ENCODE measurements at places on chromosomes 2 and 18. TPM values are rescaled to one million over a fixed set of nuclear protein-coding genes. Genes with fewer than 3 reads are reported as not detected.

GRCh38 chr2:137813176-137813575 is 151.1 kb upstream of the HNMT start:
- no peaks in the 10 kb centered on the region for H3K27me3 ChIP-seq
- H3K36me3 ChIP-seq = no peaks in the 10 kb centered on the region
- H3K27ac ChIP-seq = no peak overlapping the region

- H3K4me3 ChIP-seq = no peak overlapping the region
- DNase-seq = no peak
- H3K4me1 ChIP-seq = peaks cover 40% of the 10 kb centered on the region
- H3K27ac ChIP-seq = peak overlapping the region; percentile 85
- H3K27me3 ChIP-seq = no peaks in the 10 kb centered on the region
- H3K36me3 ChIP-seq = no peaks in the 10 kb centered on the region
Measured at GRCh38 chr2:23522726-23523372, 137.9 kb downstream of the KLHL29 start.

GRCh38 chr18:28071199-28071598 is 105.7 kb downstream of the CDH2 start:
- H3K4me1 ChIP-seq = no peaks in the 10 kb centered on the region
- no peak overlapping the region for H3K27ac ChIP-seq
- H3K36me3 ChIP-seq = no peaks in the 10 kb centered on the region
- no peaks in the 10 kb centered on the region for H3K27me3 ChIP-seq
- H3K4me3 ChIP-seq = no peak overlapping the region

- no peak overlapping the region for H3K4me3 ChIP-seq
- DNase-seq = no peak
- H3K27ac ChIP-seq = no peak overlapping the region
- no peaks in the 10 kb centered on the region for H3K27me3 ChIP-seq
- H3K4me1 ChIP-seq = peaks cover 8% of the 10 kb centered on the region
Measured at GRCh38 chr2:12488352-12489318, 228.1 kb upstream of the TRIB2 start.

DNA sequence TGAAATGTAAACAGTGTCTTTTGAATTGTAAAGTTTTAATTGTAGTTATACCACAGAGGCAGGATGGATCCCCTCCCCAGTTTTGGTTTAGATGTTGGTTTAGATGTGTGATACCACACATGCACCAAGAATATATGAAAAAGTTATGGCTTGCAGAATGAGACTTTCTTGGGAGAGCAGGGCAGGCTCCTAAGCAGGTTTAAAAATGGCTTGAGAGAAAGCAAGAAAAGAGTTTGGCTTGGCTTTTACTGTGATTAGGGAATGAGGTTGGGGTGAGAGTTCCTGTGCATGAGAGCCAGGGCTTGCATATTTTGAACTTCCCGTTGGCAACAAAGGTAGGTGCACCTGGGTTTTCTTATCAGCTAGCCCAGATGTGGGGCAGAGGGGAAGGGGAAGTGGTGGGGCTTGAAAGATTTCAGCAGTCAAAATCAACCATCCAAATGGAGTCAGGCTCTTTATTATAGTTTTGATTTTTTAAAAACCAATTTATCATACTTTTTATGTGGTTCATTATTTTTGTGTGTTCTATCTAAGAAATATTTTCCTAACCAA is 246.9 kb downstream of the MTX2 start:
- no peaks in the 10 kb centered on the region for H3K4me1 ChIP-seq
- no peak overlapping the region for H3K4me3 ChIP-seq
- H3K36me3 ChIP-seq = no peaks in the 10 kb centered on the region

DNA sequence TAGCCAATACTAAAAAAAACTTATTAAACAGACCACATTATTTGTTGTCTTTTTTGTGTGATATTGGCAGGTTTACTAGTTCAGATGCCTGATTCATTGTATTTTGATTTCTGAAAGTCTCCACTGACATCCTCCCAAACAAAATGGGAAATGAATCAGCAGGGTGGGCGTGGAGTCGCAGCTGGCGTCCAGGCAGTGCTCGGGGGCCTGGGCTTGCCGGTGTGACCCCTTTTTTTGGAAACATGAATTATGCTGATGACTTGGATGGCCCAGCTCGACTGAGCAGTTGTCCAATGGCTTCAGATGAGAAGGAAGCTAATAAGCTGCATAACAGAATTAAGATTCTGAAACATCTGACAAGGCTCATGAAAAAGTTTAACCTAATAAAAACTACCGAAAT is 1.7 kb upstream of the KCNG2 start:
- no peaks in the 10 kb centered on the region for H3K36me3 ChIP-seq
- peaks cover 20% of the 10 kb centered on the region for H3K4me1 ChIP-seq
- H3K4me3 ChIP-seq = no peak overlapping the region
- H3K27ac ChIP-seq = no peak overlapping the region
- DNase-seq = no peak

DNA sequence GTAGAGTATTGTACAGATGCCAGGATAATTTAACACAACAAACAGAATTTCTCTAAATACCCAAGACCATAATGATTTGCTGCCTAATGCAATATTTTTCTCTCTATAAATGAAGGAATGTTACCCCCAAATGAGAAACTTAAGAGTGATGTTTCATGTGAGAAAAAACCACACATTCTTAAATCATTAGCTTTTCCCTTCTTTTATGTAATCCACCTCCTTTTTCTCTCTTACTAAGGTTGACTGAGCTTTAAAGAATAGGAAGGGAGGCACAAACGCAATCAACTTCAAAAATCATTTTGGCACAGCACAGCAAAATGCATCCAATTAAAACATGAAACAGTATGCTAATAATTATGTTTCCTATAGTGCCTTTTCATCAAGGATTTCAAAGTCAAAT is 698.1 kb upstream of the CDH2 start:
- H3K36me3 ChIP-seq = no peaks in the 10 kb centered on the region
- no peaks in the 10 kb centered on the region for H3K27me3 ChIP-seq
- H3K27ac ChIP-seq = no peak overlapping the region
- H3K4me1 ChIP-seq = no peaks in the 10 kb centered on the region
- DNase-seq = no peak

GRCh38 chr2:113113807-113114206 is 13.6 kb upstream of the IL1RN start:
- H3K4me3 ChIP-seq = no peak overlapping the region
- H3K36me3 ChIP-seq = no peaks in the 10 kb centered on the region
- H3K4me1 ChIP-seq = peaks cover 42% of the 10 kb centered on the region

GRCh38 chr2:64401529-64401880 is 52.5 kb upstream of the LGALSL start:
- DNase-seq = no peak
- no peak overlapping the region for H3K4me3 ChIP-seq
- no peaks in the 10 kb centered on the region for H3K27me3 ChIP-seq
- peak overlapping the region; percentile 53 for H3K27ac ChIP-seq

- H3K4me1 ChIP-seq = peaks cover 40% of the 10 kb centered on the region
- H3K36me3 ChIP-seq = no peaks in the 10 kb centered on the region
- no peak overlapping the region for H3K27ac ChIP-seq
- no peak for DNase-seq
- H3K4me3 ChIP-seq = no peak overlapping the region
- no peaks in the 10 kb centered on the region for H3K27me3 ChIP-seq
Measured at GRCh38 chr2:7007488-7007845, 90.3 kb downstream of the RNF144A start.

DNA sequence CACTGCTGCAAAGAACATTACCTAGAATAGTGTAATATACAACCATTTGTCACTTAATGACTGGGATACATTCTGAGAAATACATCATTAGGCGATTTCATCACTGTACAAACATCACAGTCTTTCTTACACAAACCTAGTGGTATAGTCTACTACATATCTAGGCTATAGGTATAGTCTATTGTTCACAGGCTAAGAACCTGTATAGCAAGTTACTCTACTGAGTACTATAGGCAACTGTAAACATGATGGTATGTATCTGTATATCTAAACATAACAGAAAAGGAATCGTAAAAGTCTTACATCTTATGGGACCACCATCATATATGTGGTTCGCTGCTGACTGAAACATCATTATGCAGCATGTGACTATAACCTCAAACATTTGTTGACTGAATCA is 21.4 kb downstream of the SP3 start:
- no peak overlapping the region for H3K4me3 ChIP-seq
- H3K36me3 ChIP-seq = no peaks in the 10 kb centered on the region
- H3K27ac ChIP-seq = no peak overlapping the region

- H3K27me3 ChIP-seq = no peaks in the 10 kb centered on the region
- H3K27ac ChIP-seq = peak overlapping the region; percentile 71
- H3K36me3 ChIP-seq = no peaks in the 10 kb centered on the region
- DNase-seq = no peak
- H3K4me1 ChIP-seq = no peaks in the 10 kb centered on the region
Measured at GRCh38 chr2:8004250-8004681, 677.6 kb upstream of the ID2 start.

- H3K4me3 ChIP-seq = no peak overlapping the region
- H3K27me3 ChIP-seq = no peaks in the 10 kb centered on the region
- DNase-seq = no peak
- H3K4me1 ChIP-seq = no peaks in the 10 kb centered on the region
Measured at GRCh38 chr2:101036562-101036961, 34.5 kb downstream of the RPL31 start.

DNA sequence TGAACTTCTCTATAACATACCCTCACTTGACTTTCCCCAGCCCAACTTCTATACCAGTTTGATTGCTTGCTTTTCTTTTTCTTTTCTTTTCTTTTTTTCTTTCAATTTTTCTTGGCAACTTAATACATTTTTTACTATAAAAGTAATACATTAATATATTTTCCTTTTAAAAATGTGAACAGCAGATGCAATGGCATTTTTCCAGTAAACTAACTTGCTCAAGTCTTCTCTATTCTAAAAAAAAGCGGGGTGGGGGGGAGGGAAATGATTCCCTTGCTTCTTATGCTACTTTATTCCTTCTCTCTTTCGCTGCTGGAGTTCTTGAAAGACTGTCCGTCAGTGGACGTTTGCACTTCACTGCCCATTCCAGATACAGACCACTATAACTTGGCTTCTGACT is 70.5 kb downstream of the RBMS1 start:
- DNase-seq = no peak
- no peaks in the 10 kb centered on the region for H3K27me3 ChIP-seq
- no peak overlapping the region for H3K4me3 ChIP-seq

DNA sequence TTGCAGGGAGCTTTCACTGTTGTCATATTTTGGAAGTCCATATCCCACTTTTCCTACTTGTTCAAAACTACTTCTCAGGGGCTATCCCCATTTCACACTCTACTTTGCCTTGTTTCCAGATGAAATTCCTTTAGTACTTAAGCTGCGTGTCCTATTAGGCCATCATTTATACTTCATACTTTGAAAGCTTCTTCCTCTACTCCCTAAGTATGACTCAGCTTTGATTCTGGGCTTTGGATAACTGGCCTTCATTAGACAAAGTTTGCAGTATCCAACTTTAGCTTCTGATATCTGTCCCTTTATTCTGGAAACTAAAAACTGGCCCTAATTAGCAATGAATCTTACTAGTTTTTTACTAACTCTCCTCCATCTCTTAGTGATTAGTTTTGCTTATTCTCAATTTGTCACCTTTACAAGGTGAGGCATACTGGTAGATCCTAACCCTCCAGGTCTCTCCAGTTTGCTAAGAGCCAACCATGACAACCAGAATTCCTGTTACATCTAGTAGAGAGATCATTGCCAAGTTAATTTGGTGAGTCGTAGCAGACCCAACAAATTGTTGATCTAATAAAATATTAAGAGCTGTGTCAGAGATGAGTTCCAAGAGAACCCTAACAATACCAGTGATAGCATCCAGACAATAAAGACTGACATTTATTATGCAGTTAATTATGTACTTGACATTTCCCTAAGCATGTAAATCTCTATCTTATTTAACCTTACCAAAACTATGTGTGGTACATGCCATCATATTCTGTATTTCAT is 31.2 kb upstream of the ITGAV start:
- H3K27ac ChIP-seq = no peak overlapping the region
- H3K4me1 ChIP-seq = no peaks in the 10 kb centered on the region
- no peaks in the 10 kb centered on the region for H3K36me3 ChIP-seq
- DNase-seq = no peak
- H3K4me3 ChIP-seq = no peak overlapping the region

DNA sequence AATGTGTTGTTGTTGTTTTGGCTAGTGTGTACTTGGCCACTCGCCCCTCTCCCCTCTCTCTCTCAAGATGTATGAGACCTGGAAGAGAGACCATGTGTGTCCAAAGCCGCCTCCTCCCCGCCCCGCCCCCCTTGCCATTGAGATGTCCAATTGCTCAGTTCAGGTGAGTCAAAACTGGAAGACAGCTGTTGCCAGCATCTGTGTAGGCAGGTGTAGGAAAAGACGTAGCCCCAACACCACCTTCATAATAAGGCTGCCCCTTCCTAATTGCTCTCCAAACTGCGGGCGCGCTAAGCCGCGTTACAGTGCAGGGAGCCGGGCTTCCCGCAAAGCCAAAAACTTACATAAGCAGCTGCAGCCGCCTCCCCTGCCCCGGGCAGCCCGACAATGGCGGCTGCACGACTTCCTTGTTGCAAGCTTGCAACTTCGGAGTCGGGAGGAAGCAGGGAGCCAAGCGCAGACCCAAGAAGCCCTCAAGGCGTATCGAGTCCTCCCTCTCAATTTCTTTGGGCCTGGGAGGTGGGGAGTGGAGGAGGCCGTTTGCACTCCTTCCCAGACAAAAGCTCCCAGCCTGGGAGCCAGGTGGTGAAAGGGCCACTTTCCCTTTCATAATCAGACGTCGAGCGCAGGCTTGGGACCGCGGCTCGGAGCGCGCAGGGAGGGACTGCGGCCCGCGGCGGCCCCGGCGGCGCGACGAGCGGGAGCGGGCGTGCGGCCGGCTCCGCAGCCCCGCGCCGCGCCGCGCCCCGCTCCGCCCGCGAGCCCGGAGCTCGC is 882 bp downstream of the ZBTB14 start:
- peaks cover 3% of the 10 kb centered on the region for H3K4me1 ChIP-seq
- H3K36me3 ChIP-seq = peaks cover 6% of the 10 kb centered on the region
- no peaks in the 10 kb centered on the region for H3K27me3 ChIP-seq
- peak overlapping the region; percentile 70 for H3K4me3 ChIP-seq
- peak overlapping the region; percentile 97 for H3K27ac ChIP-seq

DNA sequence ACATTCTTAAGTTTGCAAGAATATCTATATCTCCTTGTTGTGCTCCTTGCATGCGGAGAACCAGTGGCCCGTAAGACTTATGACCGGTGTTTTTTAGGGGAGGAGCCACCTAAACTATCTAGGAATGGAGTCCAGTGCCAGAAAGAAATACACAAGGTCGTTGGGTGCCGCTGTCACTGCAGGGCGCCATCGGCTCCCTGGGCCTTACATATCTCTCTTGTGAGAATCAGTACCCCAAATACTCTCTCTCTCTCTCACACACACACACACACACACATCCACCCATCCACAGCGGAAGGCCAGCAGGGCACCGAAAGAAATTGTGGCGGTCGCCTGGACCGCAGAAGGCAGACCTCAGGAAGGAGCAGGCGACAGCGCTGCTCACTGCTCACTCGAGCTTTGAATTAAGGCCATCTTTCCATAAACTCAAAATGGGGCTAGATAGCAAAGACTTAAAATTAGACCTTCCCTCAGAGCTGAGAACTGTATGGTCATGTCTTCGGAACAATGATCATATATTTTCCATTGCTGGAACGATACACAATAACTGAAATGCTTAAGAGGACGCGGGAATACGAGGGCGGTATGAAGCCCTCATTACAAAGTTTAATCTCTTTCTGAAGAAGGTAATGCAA is 10.4 kb downstream of the NR4A2 start:
- no peaks in the 10 kb centered on the region for H3K27me3 ChIP-seq
- DNase-seq = no peak
- H3K36me3 ChIP-seq = no peaks in the 10 kb centered on the region
- H3K27ac ChIP-seq = no peak overlapping the region
- peak overlapping the region; percentile 26 for H3K4me3 ChIP-seq

The SLC9A4 gene
- 0.42 TPM for total RNA-seq

The LCT gene
- not detected for total RNA-seq

The UGT1A6 gene
- total RNA-seq = 30.8 TPM

The CFAP221 gene
- not detected for total RNA-seq

The TNFRSF11A gene
- total RNA-seq = 1.9 TPM

The ABCB11 gene
- total RNA-seq = not detected

The IL37 gene
- total RNA-seq = 1.3 TPM

The DUSP2 gene
- 4.1 TPM for total RNA-seq

The PLEKHH2 gene
- 2.3 TPM for total RNA-seq

The MAPK4 gene
- total RNA-seq = 3.1 TPM

The CMPK2 gene
- 1.7 TPM for total RNA-seq

The SCG2 gene
- not detected for total RNA-seq
